ENCODE measurements at places on chromosomes 5 and 9. TPM values are rescaled to one million over a fixed set of nuclear protein-coding genes. Genes with fewer than 3 reads are reported as not detected.

The NR5A1 gene
- total RNA-seq, result not detected

The SV2C gene
- total RNA-seq, result not detected

The KIF20A gene
- 60.0 TPM for total RNA-seq

The TEX53 gene
- not detected for total RNA-seq

The SLC1A3 gene
- 1.3 TPM for total RNA-seq

The EFNA5 gene
- 6.5 TPM for total RNA-seq

The CD74 gene
- total RNA-seq, result 0.32 TPM

The MELK gene
- total RNA-seq, result 19.0 TPM

The GMCL2 gene
- total RNA-seq, result not detected

The IL9 gene
- total RNA-seq, result not detected

Measured in fibroblast of villous mesenchyme (primary cell).